IPS DF 19.7 (cell line): ENCODE measurements at places on chromosomes 7 and 10.

DNA sequence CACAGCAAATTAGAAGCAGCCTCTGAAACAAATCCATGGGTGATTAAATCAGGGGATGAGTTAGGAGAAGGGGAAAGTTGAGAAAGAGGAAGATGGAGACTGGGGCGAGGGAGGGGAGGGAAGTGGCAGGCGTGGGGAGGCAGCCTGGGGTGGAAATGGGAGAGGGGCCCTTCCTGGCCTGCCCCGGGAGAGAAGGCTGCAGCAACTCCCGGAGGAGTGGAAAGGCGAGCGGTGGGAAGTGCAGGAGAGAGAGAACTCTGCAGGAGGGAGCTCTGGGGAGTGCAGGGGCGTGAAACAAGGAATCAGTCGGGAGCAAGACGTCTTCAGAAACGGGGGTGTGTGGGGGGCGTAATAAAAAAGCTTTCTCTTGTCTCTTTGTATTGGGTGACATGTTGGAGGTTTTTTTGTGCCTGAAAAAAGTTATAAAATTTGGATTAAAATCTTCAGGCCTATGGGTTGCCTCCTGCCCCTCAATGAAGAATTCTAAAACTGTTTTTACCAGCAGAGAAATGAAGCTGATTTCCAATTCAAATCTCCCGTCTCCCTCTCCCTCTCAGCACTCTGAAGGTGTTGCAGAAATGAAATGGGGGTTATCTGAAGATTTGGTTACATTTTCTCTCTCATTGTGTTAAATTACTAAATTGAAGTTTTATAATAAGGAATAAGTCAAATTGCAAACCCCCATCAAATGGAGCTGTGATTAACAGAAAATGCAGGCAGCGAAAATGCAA, 4.7 kb upstream of the UNCX start:
- peak; percentile 93 for DNase-seq

GRCh38 chr10:121041906-121042305, 190.7 kb downstream of the WDR11 start:
- no peak for DNase-seq

- DNase-seq, result no peak
These were observed 319 bp upstream of the MMD2 start for GRCh38 chr7:4959306-4959705.

DNA sequence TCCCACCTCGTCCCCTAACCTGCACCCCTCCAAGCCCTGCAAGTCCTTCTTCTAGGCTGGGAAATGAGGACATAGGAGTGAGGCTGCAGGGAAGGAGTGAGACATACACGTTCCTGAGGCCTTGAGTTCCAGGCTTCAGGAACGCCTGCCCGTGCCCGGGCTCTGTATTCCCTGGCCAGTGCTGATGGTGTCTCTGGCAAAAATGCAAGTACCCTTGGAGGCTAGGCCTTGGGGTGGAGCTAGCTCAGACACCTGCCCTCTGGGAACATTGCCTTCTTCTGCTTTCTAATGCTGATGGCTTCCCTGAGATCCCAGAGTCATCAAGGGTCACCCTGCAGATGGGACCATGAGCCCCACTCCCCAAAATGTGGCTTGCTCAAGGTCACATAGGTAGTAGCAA, 76.0 kb downstream of the GRK5 start:
- no peak for DNase-seq

DNA sequence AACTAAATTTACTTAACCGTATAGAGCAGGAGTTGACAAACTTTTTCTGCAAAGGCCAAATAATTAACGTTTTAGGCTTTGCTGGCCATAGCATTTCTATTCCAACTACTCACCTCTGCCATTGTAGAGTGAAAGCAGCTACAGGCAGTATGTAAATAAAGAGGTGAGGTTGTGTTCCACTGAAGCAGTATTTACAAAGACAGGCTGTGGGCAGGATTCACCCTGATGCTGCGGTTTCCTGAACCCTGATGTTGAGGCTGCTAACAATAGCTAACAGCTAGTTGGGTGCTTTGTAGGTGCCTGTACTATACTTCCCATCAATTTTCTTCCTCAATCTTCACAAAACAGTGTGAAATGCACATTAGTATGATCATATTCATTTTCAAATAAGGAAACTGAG, 47.0 kb upstream of the LAMB1 start:
- no peak for DNase-seq

- no peak for DNase-seq
These were observed 1.7 kb upstream of the MYO1G start for GRCh38 chr7:44980393-44981034.

GRCh38 chr10:129605266-129605985, 138.4 kb downstream of the MGMT start:
- DNase-seq, result no peak
